T-cell (primary cell): ENCODE measurements at places on chromosomes 12 and 14. TPM values are rescaled to one million over a fixed set of nuclear protein-coding genes. Genes with fewer than 3 reads are reported as not detected.

DNA sequence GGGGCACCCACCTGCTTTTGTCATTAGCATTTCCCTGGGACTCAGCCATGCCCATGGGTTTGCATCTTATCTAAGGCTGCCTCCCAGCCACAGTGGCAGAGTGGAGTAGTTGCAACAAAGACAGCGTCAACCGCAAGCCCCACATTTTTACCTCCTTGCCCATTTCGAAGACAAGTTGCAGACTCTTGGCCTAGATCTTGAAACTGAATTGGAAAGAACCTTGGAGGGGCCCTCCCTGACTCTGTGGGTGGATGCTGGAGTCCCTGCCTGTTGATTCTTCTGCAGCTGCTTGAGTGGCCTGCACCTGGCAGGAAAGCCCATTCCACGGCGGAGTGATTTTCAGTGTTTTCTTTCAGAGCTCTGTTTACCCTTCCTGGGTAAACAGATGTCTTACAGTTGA lies 309.0 kb downstream of the VRK1 start:
- peaks cover 16% of the 10 kb centered on the region for H3K27me3 ChIP-seq
- H3K4me1 ChIP-seq: no peaks in the 10 kb centered on the region
- DNase-seq: no peak
- no peak overlapping the region for H3K4me3 ChIP-seq
- no peak overlapping the region for H3K27ac ChIP-seq

DNA sequence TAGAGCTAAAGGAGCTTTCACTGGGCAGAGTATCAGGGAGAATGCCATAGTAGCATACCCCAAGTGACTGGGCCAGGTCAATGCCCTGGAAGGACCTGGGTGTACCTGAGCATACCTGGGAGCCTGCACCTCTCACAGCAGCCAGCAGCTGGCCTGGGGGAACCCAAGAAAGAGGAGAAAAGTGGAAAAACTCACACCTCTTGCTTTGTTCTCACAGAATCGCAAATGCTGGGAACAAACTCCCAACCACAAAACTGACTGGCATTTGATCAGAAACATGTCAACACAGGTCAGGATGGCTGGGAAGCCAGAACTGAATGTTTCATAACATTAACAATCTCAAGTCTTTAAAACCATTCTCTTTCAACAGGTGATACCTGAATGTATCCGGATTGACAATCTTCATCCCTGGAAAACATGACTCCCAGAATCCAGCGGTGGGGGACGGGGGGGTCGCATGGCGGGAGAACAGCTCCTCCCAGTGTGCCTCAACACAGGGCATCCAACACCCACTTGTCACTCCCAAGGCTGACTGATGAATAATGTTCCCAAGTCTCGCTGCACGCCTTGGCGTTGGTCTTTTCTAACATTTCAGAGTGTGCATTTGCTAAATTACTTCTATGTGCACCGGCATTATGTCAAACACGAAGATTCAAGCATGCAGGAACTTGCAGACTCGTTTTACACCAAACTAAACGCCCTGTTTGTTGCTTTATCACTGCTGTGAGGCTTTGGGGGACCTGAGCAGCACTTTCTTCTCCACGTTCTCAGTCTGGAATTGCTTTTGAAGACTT lies 7.9 kb downstream of the FOXN3 start:
- H3K27ac ChIP-seq: no peak overlapping the region
- H3K27me3 ChIP-seq: no peaks in the 10 kb centered on the region
- H3K4me3 ChIP-seq: no peak overlapping the region
- DNase-seq: no peak
- H3K4me1 ChIP-seq: peaks cover 37% of the 10 kb centered on the region

- no peaks in the 10 kb centered on the region for H3K27me3 ChIP-seq
- H3K36me3 ChIP-seq: no peaks in the 10 kb centered on the region
- DNase-seq: no peak
- H3K4me3 ChIP-seq: no peak overlapping the region
Observed at GRCh38 chr12:40144023-40144422, 38.1 kb upstream of the SLC2A13 start.

DNA sequence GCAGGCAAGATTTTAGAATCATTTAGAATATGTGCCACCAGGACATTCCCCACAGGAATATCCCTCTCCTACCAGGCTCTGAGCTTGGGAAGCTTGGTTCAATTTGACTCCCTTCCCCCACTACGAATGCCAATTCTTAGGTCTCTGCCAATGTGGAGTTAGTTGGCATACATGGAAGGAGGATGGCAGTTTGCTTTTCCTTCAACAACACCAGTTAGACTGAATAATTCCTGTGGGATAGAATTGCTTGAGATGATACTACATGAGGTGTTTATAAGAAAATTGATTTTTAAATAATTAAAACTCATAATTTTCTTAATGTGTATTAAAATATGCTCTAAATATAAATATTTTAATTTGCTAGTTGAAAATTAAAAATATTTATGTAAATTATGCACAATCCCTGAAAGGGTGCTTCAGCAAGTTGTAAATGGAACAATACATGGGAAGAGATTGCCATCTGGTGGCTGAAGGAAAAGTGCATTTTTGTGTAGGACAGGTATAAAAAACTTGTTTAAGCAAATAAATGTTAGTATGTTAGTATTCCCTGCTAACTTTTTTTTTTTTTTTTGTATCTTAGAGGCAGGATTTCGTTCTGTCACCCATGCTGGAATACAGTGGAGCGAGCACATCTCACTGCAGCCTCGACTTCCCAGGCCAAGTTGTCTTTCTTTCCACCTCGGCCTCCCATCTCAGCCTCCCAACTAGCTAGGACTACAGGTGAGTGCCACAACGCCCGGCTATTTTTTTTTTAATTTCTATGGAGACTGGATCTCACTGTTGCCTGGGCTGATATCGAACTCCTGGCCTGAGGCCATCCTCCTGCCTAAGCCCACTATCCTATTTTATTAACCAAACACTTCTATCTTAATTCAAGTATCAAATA lies 25.8 kb upstream of the STRAP start:
- no peak overlapping the region for H3K27ac ChIP-seq
- peak; percentile 48 for DNase-seq
- no peaks in the 10 kb centered on the region for H3K4me1 ChIP-seq
- H3K36me3 ChIP-seq: no peaks in the 10 kb centered on the region
- H3K4me3 ChIP-seq: no peak overlapping the region

GRCh38 chr12:99110868-99111267 lies 465.8 kb downstream of the APAF1 start:
- H3K27ac ChIP-seq: no peak overlapping the region
- no peak for DNase-seq
- no peaks in the 10 kb centered on the region for H3K4me1 ChIP-seq
- no peaks in the 10 kb centered on the region for H3K36me3 ChIP-seq

Gene STRAP
- total RNA-seq: 48.7 TPM

Gene C3AR1
- 2.1 TPM for total RNA-seq

DNA sequence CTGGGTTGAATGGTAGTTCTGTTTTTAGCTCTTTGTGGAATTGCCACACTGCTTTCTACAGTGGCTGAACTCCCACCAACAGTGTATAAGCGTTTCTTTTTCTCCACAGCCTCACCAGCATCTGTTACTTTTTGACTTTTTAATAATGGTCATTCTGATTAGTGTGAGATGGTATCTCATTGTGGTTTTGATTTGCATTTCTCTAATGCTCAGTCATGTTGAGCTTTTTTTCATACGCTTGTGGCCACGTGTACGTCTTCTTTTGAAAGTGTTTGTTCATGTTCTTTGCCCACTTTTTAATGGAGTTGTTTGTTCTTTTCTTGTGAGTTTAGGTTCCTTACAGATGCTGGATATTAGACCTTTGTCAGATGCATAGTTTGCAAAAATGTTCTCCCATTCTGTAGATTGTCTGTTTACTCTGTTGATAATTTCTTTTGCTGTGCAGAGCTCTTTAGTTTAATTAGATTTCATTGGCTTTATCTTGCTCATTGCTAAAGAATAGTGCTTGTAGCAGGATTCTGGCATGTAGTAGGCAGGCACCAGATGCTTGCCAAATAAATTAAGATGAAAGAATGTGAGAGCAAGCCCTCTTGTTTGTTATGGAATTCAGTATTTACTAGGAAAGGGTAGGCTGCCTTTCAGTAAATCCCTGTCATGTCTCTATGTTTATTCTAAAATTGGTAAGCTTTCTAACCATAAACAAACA lies 86.8 kb downstream of the PDE3A start:
- no peaks in the 10 kb centered on the region for H3K4me1 ChIP-seq
- H3K36me3 ChIP-seq: no peaks in the 10 kb centered on the region
- H3K4me3 ChIP-seq: no peak overlapping the region

- no peaks in the 10 kb centered on the region for H3K27me3 ChIP-seq
- H3K4me1 ChIP-seq: peaks cover 14% of the 10 kb centered on the region
- peak; percentile 12 for DNase-seq
- H3K36me3 ChIP-seq: no peaks in the 10 kb centered on the region
- peak overlapping the region; percentile 95 for H3K4me3 ChIP-seq
Observed at GRCh38 chr12:32107359-32108267, 966 bp downstream of the BICD1 start.

- no peaks in the 10 kb centered on the region for H3K27me3 ChIP-seq
- H3K27ac ChIP-seq: no peak overlapping the region
- no peaks in the 10 kb centered on the region for H3K4me1 ChIP-seq
- DNase-seq: no peak
- no peaks in the 10 kb centered on the region for H3K36me3 ChIP-seq
Observed at GRCh38 chr12:40327535-40327934, 102.7 kb downstream of the LRRK2 start.

- H3K4me1 ChIP-seq: peaks cover 10% of the 10 kb centered on the region
- no peak for DNase-seq
- peak overlapping the region; percentile 40 for H3K27ac ChIP-seq
- no peaks in the 10 kb centered on the region for H3K27me3 ChIP-seq
Observed at GRCh38 chr14:52220924-52221811, 46.3 kb upstream of the PTGDR start.

DNA sequence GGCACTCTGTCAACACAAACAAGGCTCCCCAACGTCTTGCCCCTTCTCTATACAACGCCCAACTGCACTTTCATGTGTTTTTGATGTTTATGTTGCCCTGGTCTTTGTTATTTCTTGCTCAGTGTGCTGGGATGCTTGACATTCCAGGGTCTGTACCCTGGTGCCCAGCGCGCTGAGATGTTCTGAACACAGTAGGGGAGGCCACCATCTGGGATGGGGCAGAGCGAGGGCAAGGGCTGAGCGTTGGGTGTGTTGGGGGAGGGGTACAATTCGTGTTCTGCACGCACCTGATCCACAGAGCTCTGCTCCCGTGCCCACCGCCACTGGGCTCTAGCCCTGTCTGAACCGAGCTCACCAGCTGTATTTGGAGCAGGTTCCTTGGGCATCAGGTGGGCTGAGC lies 52.9 kb downstream of the ISCA2 start:
- H3K4me3 ChIP-seq: no peak overlapping the region
- H3K27me3 ChIP-seq: no peaks in the 10 kb centered on the region
- H3K36me3 ChIP-seq: no peaks in the 10 kb centered on the region
- DNase-seq: no peak
- no peaks in the 10 kb centered on the region for H3K4me1 ChIP-seq

DNA sequence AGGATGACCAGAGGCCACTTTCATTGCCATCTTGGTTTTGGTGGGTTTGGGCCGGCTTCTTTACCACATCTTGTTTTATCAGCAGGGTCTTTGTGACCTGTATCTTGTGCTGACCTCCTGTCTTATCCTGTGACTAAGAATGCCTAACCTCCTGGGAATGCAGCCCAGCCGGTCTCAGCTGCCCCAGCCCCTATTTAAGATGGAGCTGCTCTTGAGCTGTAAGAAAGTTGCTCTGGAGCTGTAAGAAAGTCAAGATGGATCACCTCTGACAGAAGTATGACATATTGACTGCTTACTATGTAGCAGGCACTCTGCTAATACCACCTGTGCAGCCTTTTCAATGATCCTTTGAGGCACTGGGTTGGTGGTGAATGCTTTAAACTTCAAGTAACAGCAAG lies 52.1 kb downstream of the RIN3 start:
- H3K27me3 ChIP-seq: no peaks in the 10 kb centered on the region
- H3K4me1 ChIP-seq: peaks cover 4% of the 10 kb centered on the region
- H3K36me3 ChIP-seq: peaks cover 11% of the 10 kb centered on the region
- no peak overlapping the region for H3K27ac ChIP-seq

GRCh38 chr14:20631023-20631879 lies 10.2 kb downstream of the OR6S1 start:
- H3K27ac ChIP-seq: peak overlapping the region; percentile 1
- H3K36me3 ChIP-seq: no peaks in the 10 kb centered on the region
- peaks cover 46% of the 10 kb centered on the region for H3K4me1 ChIP-seq
- H3K4me3 ChIP-seq: peak overlapping the region; percentile 70

GRCh38 chr12:113222730-113223531 lies 1.7 kb downstream of the TPCN1 start:
- H3K4me1 ChIP-seq: peaks cover 32% of the 10 kb centered on the region
- no peaks in the 10 kb centered on the region for H3K27me3 ChIP-seq
- DNase-seq: no peak
- H3K36me3 ChIP-seq: peaks cover 12% of the 10 kb centered on the region
- peak overlapping the region; percentile 90 for H3K4me3 ChIP-seq
- H3K27ac ChIP-seq: peak overlapping the region; percentile 55

- H3K4me3 ChIP-seq: no peak overlapping the region
- DNase-seq: no peak
- H3K27ac ChIP-seq: no peak overlapping the region
- H3K36me3 ChIP-seq: no peaks in the 10 kb centered on the region
- no peaks in the 10 kb centered on the region for H3K4me1 ChIP-seq
- no peaks in the 10 kb centered on the region for H3K27me3 ChIP-seq
Observed at GRCh38 chr12:87728931-87729593, 300.1 kb downstream of the C12orf50 start.

DNA sequence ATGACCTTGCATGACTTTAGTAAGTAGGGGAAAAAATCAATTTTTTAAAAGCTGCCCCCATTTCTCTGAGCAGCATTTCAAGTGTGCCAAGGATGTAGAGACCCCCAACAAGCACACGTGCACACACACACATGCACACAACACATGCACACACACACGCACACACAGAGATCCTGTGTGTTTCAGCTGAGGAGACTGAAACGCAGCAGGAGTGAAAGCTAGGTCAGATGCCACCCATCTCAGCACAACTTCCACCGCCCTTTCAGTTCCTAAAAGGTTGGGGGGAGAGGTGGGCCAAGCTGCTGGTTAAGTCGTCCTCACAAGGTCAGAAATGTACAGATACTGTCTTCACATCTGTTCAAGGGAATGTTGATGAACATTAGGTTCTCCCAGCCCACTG lies 13.9 kb downstream of the MYL2 start:
- no peaks in the 10 kb centered on the region for H3K36me3 ChIP-seq
- H3K4me3 ChIP-seq: no peak overlapping the region
- peaks cover 3% of the 10 kb centered on the region for H3K4me1 ChIP-seq
- H3K27ac ChIP-seq: no peak overlapping the region
- no peak for DNase-seq

Gene FAM90A1
- not detected for total RNA-seq

DNA sequence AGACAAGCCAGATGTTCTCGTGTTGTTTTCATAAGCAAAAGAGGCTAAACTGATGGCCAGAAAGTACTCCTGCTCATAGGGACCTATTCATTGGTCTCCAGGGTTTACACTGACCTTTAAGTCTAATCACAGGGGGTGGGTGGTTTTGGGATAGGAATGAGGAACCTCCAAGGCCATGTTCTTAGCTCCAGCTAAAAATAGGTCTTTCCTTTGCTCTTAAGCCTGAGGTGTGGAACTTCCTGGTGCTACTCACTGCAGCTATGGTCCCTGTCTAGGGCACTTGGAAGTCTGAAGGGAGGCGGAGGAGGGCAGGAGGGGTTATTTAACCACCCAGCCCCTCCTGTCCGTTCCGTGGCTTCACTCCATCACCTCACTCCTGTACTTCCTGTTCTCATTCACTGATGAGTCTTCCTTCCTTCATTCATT lies 18.6 kb downstream of the GPRC5A start:
- no peak for DNase-seq
- no peak overlapping the region for H3K4me3 ChIP-seq
- H3K27ac ChIP-seq: no peak overlapping the region
- H3K36me3 ChIP-seq: no peaks in the 10 kb centered on the region
